ENCODE measurements at places on chromosomes 7 and 10. TPM values are rescaled to one million over a fixed set of nuclear protein-coding genes. Genes with fewer than 3 reads are reported as not detected.

The JAKMIP3 gene
- total RNA-seq: 1.3 TPM

The NYAP1 gene
- 0.37 TPM for total RNA-seq

The HOXA11 gene
- not detected for total RNA-seq

The MYOZ1 gene
- not detected for total RNA-seq

The PAPOLB gene
- total RNA-seq: not detected

The NPC1L1 gene
- not detected for total RNA-seq

The CHAT gene
- 0.54 TPM for total RNA-seq
